ENCODE measurements at places on chromosomes 2 and 18.

GRCh38 chr18:27995770-27996502 is 181.0 kb downstream of the CDH2 start:
- DNase-seq = no peak

DNA sequence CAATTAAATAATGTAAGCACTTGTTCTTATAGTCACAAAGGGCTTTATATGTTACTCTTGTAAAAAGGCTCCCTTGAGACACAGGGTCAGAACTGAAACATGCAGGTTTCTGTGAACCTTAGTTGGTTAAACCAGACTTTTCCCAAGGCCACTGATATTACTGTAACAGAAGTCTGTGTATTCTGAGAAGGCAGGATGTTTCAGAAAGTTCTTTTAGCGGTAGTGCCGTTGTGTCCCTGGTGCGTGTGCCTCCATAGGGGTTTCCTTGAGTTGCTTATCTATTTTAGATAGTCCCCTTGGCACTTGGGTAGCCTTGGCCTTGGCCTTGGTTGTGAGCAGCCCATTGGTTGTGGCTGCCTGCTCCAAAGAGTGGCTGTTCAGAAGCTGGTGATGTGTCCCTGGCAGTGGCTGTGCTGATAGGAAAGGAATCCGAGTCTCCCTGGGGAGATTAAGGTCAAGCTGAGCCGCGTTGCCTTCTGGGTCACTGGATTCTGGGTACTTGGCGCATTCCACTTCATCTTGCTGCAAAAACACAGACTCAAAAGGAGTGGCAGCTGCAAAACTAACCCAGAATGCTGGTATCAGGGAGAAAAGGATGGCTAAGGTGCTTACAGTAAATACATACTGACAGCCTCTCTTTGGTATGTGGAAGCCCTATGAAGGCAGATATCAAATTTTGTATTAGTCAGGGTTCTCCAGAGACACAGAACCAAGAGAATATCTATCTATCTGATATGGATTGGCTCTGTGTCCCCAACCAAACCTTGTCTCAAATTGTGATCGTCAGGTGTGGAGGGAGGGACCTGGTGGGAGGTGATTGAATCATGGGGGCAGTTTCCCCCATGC is 69.7 kb downstream of the FHOD3 start:
- DNase-seq = no peak

DNA sequence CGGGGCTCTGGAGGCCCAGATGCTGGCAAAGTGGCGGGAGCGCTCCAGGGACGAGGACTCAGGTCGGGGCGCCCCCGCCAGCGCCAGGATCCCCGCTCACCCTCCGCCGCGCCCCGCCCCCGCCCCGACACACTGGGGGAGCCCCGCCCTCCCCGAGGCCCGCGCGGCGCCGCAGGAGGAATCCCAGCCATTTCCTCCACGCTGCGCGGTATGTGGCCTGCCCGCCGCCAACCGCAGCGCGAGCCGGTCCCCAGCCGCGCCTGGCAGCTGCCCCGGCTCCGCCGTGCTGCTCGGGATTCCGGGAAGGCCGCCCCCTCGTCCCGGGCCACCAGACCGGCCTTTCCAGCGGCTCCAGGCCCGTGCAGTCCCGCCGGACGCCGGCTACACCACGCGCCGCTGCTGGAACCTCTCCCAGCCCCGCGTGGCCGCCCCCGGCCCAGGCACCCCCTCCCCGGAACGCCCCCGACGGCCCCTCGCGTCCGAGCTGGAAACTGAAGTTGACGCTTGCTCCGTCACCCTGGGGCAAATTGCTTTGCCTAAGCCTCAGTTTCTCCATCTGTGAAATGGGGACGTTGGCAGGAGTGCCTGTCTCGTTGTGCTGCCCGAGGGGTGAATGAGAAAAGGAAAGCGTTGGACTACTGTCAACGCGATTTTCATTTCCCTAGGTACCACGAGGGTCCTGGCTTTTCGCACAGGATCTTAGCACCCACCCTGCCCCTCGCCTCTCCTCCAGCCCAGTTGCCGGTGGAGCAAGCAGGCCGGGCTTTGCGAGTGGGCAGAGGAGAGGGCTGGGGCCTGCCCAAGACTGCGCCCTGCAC is 53.6 kb downstream of the PKDCC start:
- DNase-seq = no peak

- no peak for DNase-seq
Observed at GRCh38 chr2:230594286-230594840, 118.3 kb upstream of the CAB39 start.

DNA sequence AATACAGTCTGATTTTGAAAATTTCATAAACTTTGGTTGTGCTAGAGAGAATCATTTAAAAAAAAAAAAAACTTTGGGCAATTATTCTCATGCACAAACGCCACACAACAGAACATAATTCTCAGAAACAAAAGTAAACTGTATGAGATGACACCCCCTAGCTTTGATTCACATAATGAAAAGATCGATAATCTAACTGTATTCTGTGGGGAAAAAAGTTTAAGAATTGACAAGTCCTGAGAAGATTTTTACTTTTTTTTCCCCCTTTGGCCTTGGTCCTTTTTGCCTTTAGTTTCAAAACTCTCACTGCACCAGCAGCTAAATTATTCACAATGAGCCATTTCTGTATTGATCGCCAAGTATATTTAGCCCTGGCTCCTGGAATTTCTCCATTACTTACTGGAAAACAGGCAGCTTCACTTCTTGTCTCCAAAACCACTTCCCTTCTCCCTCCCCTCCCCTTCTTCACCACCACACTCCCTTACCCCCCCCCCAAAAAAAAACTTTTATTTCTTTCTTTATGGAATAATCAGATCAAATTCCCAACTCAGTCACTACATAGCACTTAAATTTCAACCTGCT is 2.0 kb downstream of the IKZF2 start:
- DNase-seq = no peak

DNA sequence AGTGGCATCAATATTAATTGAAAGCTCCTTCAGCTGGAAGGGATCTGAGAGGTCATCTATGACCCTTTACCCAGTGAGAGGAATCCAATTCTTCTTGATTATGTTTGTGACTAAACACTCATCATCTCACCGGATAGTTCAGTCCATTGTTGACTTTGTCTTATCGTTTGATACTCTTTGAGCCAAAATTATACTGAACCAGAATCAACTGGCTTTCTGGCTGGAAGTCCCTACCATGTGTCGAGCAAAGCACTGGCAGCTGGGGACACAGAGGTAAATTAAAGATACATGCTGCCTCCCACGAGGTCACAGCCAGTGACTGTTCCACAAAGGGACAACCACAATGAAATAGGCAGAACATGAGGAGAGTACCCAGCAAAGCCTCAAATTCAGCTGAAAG is 91.4 kb upstream of the FHL2 start:
- no peak for DNase-seq

GRCh38 chr2:202721621-202722020 is 86.9 kb downstream of the FAM117B start:
- no peak for DNase-seq

DNA sequence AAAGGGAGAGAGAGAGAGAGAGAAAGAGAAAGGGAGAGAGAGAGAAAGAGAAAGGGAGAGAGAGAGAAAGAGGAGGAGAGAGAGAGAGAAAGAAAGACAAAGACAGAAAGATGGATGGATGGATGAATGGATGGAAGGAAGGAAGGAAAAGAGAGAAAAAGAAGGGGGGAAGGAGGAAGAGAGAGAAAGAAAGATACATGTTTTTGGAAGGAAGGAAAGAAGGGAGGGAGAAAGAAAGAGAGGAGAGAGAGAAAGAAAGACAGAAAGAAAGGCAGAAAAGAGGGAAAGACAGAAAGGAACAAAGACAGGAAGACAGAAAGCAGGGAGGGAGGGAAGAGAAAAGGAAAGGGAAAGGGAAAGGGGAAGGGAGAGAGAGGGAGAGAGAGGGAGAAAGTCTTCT is 51.6 kb downstream of the RNU4ATAC start:
- DNase-seq = no peak
